Sigmoid colon (tissue), 7 donors: ENCODE measurements at places on chromosomes 7 and 10. TPM values are rescaled to one million over a fixed set of nuclear protein-coding genes. Genes with fewer than 3 reads are reported as not detected.

GRCh38 chr7:27533652-27534081 lies 129.0 kb downstream of the HIBADH start:
- no peak for DNase-seq

DNA sequence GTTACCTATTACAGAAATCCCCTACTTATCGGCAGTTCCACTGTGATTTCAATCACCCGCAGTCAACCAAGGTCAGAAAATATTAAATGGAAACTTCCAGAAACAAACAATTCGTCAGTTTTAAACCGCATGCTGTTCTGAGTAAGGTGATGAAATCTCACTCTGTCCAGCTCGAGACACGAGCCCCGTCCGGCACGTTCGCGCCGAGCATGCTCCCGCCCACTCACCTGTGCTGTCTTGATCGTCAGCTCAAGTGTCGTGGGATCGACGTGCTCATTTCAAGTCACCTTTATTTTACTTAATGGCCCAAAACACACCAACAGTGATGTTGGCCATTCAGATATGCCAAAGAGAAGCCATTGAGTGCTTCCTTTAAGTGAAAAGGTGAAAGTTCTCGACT lies 21.2 kb downstream of the ESYT2 start:
- no peak for DNase-seq

- no peak for DNase-seq
Observed at GRCh38 chr7:131338173-131338572, 10.5 kb downstream of the MKLN1 start.

GJD4 gene
- not detected for total RNA-seq
